Activated T-cell treated with anti-CD3 and anti-CD28 coated beads, Interleukin-2, amount 50 U/mL, for 1 hour (primary cell): ENCODE measurements at places on chromosomes 3 and 15.

GRCh38 chr15:71780115-71780976 is 30.0 kb upstream of the NR2E3 start:
- DNase-seq, result peak; percentile 38

DNA sequence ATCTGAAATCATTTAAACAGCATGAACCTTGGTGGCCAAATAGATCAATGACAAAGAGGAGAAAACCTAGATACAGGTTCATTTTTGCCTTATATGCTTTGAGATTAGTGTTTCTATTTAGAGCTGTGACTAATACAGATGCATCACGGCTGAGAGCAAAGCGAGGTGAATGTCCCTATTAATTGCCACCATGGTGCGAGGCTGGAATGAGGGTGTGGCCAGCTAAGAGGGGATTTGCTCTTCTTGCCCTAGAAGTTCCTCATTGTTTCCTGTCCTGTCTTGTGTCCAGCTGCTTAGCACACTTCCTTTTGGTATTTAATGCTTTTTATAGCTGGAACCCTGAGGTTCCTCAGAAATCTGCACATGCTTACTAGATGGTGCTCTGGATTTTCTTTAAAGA is 339.1 kb upstream of the RGMA start:
- DNase-seq, result no peak

GRCh38 chr3:74532446-74532845 is 82.0 kb downstream of the CNTN3 start:
- no peak for DNase-seq

DNA sequence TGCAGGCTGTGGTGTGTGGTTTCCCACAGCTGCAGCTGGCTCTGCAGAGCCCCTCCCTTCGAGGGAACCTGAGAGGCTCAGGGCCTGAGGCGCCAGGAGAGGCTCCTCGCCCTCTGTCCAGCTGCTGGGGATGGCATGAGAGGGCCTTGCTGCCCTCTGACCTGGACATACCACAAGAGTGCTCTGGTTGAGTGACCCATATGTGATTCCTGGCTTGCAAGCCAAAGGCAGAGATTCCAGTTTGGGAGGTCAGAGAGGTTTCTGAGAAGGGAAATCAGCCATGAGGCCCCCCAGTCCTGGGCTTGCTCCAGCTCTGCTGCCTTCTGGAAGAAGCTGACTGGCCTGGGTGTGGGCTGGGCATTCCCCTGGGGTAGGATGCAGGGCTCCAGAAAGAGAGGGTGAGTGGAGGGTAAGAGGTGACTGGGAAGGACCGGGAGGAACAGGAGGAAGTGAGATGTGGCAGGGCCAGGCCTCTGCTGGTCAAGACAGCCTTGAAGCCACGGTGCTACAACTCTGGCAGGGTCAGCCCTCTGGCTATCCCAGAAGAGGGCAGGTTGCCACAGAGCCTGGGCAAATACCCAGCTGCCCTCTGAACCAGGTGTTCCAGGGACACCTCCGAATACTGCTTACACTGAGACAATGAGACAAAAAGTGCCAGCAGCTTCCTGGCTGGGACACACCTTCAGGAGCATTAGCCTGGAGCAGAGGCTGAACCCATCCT is 16.0 kb upstream of the SRP14 start:
- DNase-seq, result no peak

- no peak for DNase-seq
Observed at GRCh38 chr3:34012102-34012461, 213.7 kb downstream of the PDCD6IP start.

DNA sequence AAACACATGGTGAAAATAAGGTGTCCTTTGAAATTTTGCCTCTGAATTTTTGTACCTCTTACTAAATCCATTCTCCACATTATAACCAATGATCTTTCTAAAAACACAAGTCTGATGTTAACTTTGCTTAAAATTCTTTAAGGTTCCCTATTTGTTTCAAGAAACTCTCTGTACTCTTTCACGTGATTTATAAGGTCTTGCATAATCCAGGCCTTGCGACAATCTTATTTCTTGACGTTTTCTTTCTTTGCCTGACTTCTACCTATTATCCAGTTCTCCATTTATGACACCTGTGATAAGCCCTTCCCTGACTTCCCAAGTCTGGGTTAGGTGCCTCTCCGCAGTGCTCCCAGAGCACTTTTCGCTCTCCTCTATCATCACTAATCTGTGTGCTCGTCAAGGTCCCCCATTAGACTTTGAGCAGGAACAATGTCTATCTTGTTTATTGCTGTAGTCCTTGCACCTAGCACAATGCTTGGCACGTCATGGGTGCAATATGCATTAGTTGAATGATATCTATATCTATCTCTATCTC is 24.3 kb upstream of the KPNA1 start:
- no peak for DNase-seq

DNA sequence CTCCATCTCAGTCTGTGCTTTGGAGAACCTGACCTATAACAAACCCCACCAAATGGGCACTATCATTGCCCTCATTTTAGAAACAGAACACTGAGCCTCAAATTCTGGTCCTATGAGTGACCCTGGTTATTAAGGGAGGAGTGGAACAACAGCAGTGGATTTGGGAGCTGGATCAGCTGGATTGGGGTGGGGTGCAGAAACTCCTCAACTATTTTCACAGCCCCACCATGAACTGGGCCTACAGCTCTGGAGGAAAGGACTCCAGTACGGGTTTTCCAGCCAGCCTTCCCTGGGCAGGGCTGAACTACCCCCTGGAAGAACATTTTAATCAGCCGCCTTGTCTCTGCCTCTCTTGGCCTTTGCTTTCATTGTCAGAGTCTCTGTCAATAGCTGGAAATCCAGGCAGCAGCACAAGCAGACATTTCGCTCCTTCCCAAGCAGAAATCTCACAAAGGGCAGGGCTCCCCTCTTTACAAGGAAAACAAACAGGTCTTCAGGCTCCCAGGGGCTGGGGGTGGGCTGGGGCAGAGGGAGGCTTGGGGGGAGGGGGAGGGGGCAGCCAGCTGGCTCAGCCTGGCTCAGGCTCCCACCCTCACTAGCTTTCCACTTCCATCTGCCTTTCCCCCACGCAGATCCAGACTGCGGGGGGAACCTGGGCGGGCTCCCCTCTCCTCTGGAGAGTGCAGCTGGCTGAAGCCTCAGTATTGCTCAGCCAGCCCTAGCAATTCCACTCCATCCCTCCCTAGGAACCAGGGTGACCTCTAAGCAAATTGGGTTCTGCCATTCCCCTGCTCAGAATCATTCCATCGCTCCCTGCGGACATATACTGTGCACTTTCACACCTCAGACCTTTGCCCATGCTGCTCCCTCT is 13.7 kb upstream of the TLE3 start:
- DNase-seq, result no peak

- DNase-seq, result no peak
Observed at GRCh38 chr3:13570391-13571194, 21.7 kb downstream of the FBLN2 start.

- no peak for DNase-seq
Observed at GRCh38 chr3:63343674-63344073, 65.6 kb downstream of the SYNPR start.

GRCh38 chr3:29280404-29281093 is at the start of gene RBMS3:
Gene RBMS3 (plus strand): TSS chr3:29281071.
- DNase-seq, result no peak

GRCh38 chr15:88894348-88894818 is 961 bp downstream of the HAPLN3 start:
- peak; percentile 92 for DNase-seq

- no peak for DNase-seq
Observed at GRCh38 chr15:76763554-76763953, 141.6 kb downstream of the SCAPER start.

GRCh38 chr3:16249336-16249735 is 15.4 kb downstream of the DPH3 start:
- no peak for DNase-seq

DNA sequence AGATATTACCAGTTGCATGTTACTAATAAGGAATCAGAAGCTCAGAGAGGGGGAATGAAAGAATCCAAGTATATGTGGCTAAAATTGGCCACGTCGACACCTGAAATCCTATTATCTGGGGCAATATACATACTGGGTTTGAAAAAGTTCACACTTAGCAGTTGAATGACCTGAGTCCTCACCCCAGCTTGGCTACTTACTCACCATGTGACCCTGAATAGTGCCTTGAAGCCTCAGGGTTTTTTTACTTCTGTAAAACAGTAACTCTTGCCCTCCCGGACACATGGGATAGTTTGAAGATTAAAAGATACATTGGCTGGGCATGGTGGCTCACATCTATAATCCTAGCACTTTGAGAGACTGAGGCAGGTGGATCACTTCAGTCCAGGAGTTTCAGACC is 342.2 kb upstream of the TPRG1 start:
- no peak for DNase-seq

DNA sequence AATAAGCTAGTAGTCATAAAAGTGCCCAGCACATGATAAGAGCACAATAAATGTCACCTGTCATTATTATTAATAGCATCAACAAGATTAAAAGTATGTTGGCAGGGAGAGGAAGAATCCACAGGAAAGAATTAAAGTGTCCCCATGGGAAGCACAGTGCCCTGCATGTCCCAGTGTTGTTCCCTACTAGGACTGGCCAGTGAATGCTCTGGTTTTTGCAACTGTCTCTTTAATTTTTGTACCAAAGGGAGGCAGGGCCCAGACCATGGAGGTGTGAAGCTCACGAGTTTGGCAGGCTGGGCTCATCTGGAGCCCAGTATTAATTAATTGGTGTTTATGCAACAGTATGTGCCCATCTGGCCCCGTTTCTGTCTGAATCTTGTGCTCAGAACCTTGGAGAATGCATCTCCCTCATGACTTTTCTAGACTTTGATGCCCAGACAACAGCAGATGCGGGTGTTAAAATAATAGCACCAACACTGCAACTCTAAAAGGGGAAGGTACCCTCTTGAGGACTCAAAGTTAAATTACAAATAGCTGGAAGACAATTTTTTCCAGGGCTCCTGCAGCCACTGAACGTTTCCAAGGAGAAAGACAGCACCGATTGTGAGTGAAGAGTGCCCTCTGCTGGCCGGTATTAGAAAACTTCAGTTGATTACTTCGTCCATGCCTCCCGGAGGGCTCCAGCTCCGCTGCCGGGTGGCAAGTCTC is 71.9 kb upstream of the SPATA12 start:
- DNase-seq, result peak; percentile 68

DNA sequence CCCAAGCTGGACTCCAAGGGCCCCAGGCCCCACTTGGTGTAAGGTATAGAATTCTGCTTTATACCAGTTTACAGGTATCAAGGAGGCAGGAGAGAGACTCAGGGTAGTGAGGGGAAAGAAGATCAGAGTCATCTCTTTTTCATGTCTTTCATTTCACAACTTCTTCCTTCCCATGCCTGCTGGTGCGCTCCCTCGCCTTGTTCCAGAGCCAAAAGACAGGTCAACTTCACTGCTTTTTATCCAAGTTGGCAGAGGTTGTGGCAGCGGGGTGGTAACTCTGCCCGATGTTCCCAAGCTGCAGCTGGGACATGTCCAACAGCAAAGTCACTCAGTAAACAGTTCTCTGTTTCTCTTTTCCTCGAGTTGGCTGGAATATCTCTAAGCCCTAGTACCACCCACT is 86.3 kb upstream of the TCF12 start:
- DNase-seq, result no peak

DNA sequence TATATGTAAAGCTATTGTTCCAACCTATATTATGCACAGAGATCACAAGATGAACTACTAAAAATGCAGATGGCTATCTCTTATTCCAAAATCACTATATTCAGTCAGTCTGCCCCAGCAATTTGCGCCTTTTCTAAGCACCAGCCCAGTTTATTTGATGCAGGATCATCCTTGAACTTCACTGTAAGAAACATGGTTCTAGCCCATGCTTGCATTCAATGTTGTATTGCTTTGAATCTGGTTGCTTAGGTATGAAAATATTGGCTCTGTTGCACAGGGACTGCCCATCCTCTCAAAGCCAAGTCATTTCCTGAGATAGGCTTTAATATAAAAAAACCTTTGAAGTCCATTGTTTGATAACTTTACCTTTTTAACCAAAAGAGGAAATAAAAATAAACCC is 170.5 kb upstream of the LRIG1 start:
- DNase-seq, result no peak

GRCh38 chr3:184241141-184241446 is 7.7 kb downstream of the ALG3 start:
- no peak for DNase-seq

DNA sequence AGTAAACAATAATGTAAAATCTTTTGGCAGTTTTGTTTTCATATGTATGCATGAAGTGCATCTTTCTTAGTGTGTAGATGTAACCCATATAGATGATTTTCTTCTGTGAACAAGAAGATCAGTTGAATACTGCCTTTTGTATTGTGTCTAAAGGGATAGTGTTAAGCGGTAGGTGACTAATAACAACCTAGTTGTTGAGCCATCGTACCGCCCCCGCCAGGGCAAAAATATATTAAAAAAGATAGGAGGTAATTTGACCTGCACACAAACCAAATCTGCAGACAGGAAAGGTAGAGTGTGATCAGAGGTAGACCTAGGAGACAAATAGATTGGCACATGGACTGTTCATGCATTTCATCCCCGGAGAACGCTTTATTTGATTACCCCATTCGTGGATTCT is 3.3 kb upstream of the GMNC start:
- no peak for DNase-seq

DNA sequence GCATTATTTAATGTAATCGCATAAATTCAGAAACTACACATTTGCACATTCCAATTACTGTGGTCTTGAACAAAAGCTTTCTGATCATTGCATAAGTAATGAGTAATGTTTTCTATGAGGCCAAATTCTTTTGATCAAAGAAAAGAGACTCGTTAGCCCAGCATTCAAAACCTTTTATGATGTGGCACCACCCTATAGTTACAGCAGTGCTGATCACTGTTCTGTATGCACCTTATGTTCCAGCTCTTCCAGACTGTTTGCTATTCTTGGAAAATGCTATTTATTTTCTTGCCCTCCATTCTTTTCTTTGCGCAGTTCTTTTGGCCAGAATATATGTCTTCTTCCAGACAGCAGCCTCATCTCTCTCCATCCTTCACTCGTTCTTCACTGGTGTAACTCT is 42.3 kb downstream of the MAP3K13 start:
- DNase-seq, result no peak

- no peak for DNase-seq
Observed at GRCh38 chr3:77081240-77081661, 41.4 kb downstream of the ROBO2 start.

DNA sequence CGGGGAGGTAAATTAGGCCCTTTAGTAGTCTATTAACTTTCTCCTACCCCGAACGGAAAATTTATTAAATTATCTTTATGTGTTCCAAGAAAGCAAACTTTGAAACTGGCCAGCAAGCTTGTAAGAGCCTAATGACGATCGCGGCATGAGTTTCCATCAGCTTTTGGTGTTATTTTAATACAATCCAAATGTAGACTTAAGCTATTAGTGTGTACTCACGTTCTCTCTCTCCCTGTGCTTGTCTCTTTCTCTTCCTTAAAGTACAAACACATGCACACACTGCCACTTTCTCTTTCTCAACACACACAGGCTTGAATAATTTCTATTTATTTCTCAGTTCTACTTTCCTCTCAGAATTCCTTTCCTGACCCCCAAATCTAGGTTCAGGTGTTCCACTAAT is 108.8 kb upstream of the MME start:
- no peak for DNase-seq

GRCh38 chr3:52077925-52078324 is 21.6 kb upstream of the DUSP7 start:
- DNase-seq, result no peak
